Activated CD4-positive, alpha-beta T cell treated with anti-CD3 and anti-CD28 coated beads, Interleukin-2, Interleukin-6, amounts not matched to agents 100 ng/mL and 50 ng/mL, durations not matched to agents 16 hours and 8 hours (primary cell): ENCODE measurements at places on chromosomes 7 and 10.

- DNase-seq, result no peak
These were observed 28.2 kb downstream of the TAS2R41 start for GRCh38 chr7:143505838-143506237.

GRCh38 chr7:20244334-20245120 is 27.3 kb upstream of the MACC1 start:
- DNase-seq, result no peak

GRCh38 chr10:34861293-34862021 is 46.4 kb upstream of the PARD3 start:
- DNase-seq, result no peak

GRCh38 chr10:9193120-9193519 is 1138.6 kb downstream of the GATA3 start:
- DNase-seq, result no peak

DNA sequence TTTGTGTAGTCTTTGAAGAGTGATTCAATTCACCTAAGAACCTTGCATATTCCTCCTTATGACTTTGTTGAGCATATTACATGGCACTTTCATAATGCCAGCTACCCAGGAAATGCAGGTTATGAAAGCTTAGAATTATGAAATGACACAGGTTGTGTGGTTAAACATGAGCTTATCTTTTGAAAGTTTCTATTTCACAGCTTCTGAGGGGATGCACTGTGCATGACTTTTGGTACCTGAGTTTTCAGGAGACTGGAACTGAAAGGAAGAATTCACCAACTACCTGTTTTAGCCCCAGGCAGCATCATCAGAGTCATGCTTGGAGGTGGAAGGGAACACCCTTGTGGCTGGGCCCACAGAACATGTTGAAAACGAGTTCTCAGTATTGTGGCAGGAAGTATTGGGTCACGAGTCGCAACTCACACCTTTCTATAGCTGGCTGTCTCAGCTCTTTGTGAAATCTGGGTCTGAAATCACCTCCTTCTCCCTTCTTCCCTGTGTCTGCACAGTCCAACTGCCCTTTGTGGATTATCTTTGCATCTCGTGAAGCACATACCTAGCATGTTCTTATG is 228.2 kb downstream of the PTEN start:
- DNase-seq, result peak; percentile 92

DNA sequence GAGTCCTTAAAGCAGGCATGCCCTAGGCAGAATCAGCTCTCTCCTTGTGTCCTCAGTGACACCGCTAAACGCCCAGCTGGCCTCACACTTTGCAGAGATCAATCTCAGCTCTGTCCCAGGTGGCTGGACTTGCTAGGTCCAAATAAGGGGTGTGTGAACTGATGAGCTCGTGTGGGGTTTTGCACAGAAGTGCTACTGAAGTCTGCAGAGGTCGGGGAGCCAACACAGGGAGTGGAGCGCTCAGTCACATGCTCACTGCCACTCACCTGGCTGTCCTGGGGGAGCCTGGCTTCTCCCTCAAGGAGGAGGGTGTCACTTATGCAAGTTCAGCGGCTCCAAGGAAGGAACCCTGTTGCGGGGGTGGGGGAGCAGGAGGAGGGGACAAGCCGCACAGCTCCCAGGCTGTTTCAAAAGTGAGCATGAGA is 2.0 kb downstream of the ELN start:
- no peak for DNase-seq

- DNase-seq, result no peak
These were observed 23.9 kb downstream of the UPF2 start for GRCh38 chr10:12018438-12019282.
